Activated CD8-positive, alpha-beta T cell treated with anti-CD3 and anti-CD28 coated beads for 36 hours (primary cell): ENCODE measurements at places on chromosomes 7 and 10. TPM values are rescaled to one million over a fixed set of nuclear protein-coding genes. Genes with fewer than 3 reads are reported as not detected.
A peak's percentile ranks its signal among the peaks of the same experiment; 100 is the strongest.

DNA sequence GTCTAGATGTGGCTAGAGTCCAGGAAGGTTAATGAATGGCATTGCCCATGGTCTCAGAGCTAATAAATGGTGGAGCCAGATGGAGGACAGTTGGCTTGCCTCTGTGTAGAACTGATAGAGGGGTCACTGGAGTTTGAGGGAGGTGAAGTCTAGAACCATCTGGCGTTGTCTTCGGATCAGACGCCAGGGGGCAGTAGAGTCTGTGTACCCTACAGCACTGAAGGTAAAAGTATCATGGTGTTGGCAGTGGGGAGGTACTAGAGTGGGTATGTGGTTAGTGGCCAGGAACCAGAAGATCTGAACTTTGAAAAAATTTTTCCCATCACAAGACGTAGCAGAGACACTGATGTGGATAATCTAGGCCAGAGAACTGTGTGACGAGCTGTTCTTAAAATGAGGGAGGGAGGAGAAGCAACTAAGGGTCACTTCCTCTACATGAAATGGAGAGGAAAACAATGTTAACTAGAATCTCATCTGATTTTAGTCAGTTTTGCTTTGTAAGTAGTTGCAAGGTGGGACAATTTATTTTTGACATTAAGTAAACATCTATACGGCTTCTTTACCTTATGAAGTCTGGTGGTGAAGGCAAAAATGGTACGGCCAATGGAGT is 227.9 kb upstream of the PRSS58 start:
- peak; percentile 53 for DNase-seq
- no peak overlapping the region for H3K27ac ChIP-seq
- no peaks in the 10 kb centered on the region for H3K36me3 ChIP-seq

DNA sequence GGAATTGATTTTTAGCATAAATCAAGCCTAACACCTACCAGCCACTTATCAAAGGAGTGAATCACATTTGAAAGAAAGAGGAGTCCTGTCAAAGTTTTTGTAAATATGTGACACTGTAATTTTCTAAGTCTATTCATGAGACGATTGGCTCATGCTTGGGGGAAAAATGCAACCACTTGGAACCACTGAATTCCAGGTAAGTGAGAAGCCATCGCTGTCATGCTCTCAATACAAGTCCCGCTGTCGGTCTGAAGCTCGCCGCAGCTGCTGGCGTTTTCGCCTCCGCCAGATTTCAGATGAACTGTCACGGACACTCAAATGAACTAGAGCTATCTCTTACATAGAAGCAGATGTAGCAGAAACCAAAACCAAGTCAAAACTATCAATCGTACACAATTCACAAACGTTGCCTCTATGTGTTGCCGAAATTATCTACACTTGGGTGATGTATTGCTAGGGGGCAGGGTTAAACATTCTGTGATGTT is 279.8 kb upstream of the FZD8 start:
- DNase-seq: no peak
- H3K27ac ChIP-seq: no peak overlapping the region
- no peak overlapping the region for H3K4me3 ChIP-seq
- no peaks in the 10 kb centered on the region for H3K36me3 ChIP-seq

DNA sequence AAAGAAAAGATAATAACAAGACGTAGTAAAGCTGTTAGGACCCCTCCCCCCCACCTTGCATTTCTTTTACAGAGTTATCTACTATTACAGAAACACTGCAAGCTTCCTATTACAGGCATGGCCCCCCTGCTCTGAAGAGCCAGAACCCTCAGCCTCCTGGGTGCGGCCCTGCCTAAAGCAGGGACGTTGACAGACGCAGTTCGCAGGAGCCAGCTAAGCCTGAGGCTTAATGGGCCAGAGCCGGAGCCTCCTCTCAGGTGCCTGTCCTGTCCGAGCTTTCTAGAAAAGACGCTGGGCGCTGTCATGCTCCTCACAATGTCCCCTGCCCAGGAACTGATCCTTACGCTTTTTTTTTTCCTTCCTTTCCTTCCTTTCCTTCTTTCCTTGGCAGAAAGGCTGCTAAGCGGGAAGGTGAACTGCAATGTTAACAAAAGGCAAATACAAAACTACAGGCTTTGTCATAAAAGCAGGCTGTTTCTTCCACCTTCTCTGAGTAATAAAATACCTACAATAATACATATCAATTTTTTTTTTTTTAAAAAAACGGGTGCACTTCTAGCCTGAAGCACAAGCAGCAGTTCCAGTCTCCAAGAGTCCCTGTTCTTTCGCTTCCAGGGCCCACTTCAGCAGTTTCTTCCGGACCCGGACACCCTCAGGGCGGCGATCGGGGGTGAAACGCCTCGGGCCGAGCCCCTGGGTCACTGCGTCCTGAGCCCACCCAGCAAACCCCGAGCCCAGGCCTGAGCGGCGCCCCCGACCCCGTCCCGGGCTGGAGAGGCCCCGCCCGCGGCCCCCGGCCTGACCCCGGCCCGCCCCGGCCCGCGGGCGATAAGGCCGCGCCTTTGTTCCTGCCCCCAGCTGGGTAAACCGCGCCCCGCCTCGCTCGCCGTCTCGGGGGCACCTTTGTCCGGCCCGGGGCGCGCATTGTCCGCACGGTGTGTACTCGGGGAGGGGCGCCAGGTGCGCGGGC is 11.2 kb downstream of the MNX1 start:
- DNase-seq: no peak
- peaks cover 12% of the 10 kb centered on the region for H3K4me1 ChIP-seq
- no peak overlapping the region for H3K4me3 ChIP-seq
- H3K27ac ChIP-seq: no peak overlapping the region

CLRN3 gene
- not detected for total RNA-seq

OR9A2 gene
- not detected for total RNA-seq
